ENCODE measurements at places on chromosomes 1 and 21.

GRCh38 chr1:109570414-109570813 lies 22.0 kb downstream of the GNAI3 start:
- no peaks in the 10 kb centered on the region for H3K27me3 ChIP-seq
- H3K27ac ChIP-seq, result no peak overlapping the region
- no peak overlapping the region for H3K4me3 ChIP-seq
- no peaks in the 10 kb centered on the region for H3K4me1 ChIP-seq
- no peaks in the 10 kb centered on the region for H3K36me3 ChIP-seq

DNA sequence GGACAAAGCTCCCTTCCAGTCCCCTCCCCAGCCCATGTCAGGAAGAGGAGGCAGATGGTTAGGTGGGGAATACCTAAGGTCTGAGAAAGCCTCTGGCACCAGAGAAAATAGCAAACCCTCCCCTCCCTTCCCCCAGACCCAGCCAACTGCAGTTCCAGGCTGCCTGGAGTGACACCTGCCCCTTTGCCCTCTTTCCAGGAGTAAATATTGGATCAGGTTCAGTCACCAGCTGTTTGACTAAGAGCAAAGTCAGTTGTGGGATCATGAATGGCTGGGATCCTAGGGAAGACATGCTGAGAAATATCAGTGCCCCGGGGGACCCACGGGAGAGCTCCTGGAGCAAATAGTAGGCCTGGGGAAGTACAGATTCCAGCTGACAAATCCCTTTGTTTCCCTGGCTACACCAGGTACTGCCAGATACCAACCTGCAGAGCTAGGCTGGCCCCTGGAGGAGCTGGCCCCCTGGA lies 12.2 kb upstream of the CDK18 start:
- H3K27me3 ChIP-seq, result no peaks in the 10 kb centered on the region
- DNase-seq, result no peak
- no peak overlapping the region for H3K27ac ChIP-seq
- H3K36me3 ChIP-seq, result no peaks in the 10 kb centered on the region
- no peak overlapping the region for H3K4me3 ChIP-seq

GRCh38 chr1:57831624-57832023 lies 407.8 kb upstream of the DAB1 start:
- H3K4me3 ChIP-seq, result no peak overlapping the region
- H3K27ac ChIP-seq, result no peak overlapping the region
- DNase-seq, result no peak

GRCh38 chr1:16009678-16010077 lies 5.6 kb downstream of the SRARP start:
- H3K27ac ChIP-seq, result no peak overlapping the region
- H3K4me1 ChIP-seq, result peaks cover 11% of the 10 kb centered on the region
- H3K36me3 ChIP-seq, result no peaks in the 10 kb centered on the region
- no peak for DNase-seq
- H3K4me3 ChIP-seq, result no peak overlapping the region

- H3K36me3 ChIP-seq, result no peaks in the 10 kb centered on the region
- H3K27ac ChIP-seq, result no peak overlapping the region
- no peaks in the 10 kb centered on the region for H3K4me1 ChIP-seq
- no peaks in the 10 kb centered on the region for H3K27me3 ChIP-seq
- H3K4me3 ChIP-seq, result no peak overlapping the region
Observed at GRCh38 chr21:46116189-46116775, 18.4 kb downstream of the COL6A2 start.

- H3K4me3 ChIP-seq, result no peak overlapping the region
- H3K4me1 ChIP-seq, result no peaks in the 10 kb centered on the region
- H3K27me3 ChIP-seq, result no peaks in the 10 kb centered on the region
- H3K27ac ChIP-seq, result no peak overlapping the region
- DNase-seq, result no peak
Observed at GRCh38 chr1:41812051-41812450, 106.7 kb downstream of the HIVEP3 start.

DNA sequence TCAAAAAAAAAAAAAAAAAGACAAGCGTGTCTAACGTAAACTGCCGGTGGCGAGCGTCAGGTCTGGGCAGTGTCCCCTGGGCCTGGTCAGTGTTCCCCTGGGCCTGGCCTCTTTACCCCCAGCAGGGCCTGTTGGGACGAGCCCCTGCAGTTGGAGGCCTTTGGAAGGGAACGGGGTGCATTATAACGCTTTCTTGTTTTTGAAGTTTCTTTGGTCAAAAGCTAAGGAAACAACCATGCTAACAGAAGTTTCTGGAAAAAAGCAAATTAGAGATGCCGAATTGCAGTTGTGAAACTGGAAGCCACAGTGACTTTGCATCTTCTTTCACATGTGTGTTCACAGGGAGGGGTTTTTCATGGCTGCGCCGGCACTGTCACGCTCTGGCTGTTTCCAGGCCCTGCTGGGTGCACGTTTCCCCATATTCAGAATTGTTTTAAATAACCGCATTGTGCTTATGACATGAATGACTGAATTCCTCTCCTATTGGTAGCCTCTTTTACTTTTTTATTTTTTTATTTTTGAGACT lies 16.0 kb downstream of the RRP1 start:
- no peak overlapping the region for H3K4me3 ChIP-seq
- peaks cover 20% of the 10 kb centered on the region for H3K36me3 ChIP-seq
- no peaks in the 10 kb centered on the region for H3K4me1 ChIP-seq
- no peak for DNase-seq
- no peak overlapping the region for H3K27ac ChIP-seq

GRCh38 chr1:204754821-204755220 lies 69.3 kb upstream of the LRRN2 start:
- H3K27me3 ChIP-seq, result no peaks in the 10 kb centered on the region
- no peak overlapping the region for H3K4me3 ChIP-seq
- no peak overlapping the region for H3K27ac ChIP-seq

DNA sequence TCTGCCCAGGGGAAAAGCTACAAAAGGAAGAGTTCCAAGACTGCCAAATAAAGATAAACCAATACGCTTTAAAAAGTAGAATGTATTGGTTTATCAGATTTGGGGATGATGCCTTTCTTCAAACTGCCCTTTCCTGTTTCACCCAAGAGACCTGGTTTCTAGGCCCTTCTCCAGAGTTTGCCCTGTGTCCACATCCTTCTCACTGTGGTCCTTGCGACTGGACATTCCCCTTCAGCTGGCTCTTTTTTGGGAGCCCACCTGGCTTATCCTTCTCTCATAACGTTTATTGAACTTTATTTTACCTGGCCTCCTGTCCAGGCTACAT lies 490 bp upstream of the CZIB start:
- H3K27ac ChIP-seq, result peak overlapping the region; percentile 93
- H3K4me1 ChIP-seq, result no peaks in the 10 kb centered on the region
- H3K4me3 ChIP-seq, result peak overlapping the region; percentile 92
- H3K27me3 ChIP-seq, result no peaks in the 10 kb centered on the region
- H3K36me3 ChIP-seq, result no peaks in the 10 kb centered on the region

GRCh38 chr1:155128755-155129473 lies 1.2 kb downstream of the EFNA1 start:
- no peaks in the 10 kb centered on the region for H3K4me1 ChIP-seq
- peaks cover 43% of the 10 kb centered on the region for H3K36me3 ChIP-seq
- DNase-seq, result peak; percentile 63
- peak overlapping the region; percentile 100 for H3K27ac ChIP-seq
- H3K4me3 ChIP-seq, result peak overlapping the region; percentile 84
- no peaks in the 10 kb centered on the region for H3K27me3 ChIP-seq

DNA sequence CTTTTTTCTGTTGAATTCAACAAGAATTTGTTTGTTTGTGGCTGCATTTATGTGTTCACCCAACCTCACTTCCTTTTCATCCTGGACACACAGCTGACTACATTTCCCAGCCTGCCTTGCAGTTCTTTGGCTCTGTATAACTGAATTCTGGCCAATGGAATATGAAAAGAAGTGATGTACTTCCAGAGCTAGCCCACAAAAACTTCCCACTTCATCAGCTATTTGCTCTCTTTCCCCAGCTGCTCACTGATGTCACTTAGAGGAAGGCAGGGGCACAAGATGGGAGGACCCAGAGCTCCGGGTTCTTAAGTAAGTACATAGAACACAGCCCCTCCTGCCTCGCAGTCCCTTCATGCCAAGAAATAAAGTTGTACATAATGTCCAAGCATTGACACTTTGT lies 235.0 kb upstream of the FGGY start:
- H3K27me3 ChIP-seq, result no peaks in the 10 kb centered on the region
- H3K27ac ChIP-seq, result peak overlapping the region; percentile 53
- H3K4me1 ChIP-seq, result no peaks in the 10 kb centered on the region
- H3K36me3 ChIP-seq, result no peaks in the 10 kb centered on the region
- DNase-seq, result no peak

DNA sequence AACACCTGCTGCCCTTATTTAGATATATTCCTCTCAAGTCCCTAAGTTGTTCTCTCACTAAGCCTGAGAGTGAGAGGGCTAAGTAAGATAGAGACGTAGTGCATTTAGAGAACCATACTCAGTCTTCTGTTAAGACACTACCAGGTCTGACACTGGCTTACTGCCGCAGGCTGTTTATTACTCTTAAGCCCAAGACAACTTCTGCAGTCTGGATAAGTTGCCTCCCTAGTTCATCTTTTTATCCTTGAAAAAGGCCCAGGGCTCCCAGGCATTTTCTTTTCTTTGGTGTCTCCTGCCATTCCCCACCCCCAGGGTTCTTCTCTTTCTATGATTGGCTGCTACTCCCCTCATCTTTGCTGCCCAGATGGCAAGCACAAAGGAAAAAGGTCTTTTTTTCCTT lies 38.7 kb downstream of the CACHD1 start:
- no peak for DNase-seq
- H3K4me3 ChIP-seq, result no peak overlapping the region
- H3K4me1 ChIP-seq, result no peaks in the 10 kb centered on the region
- H3K27ac ChIP-seq, result no peak overlapping the region
- no peaks in the 10 kb centered on the region for H3K27me3 ChIP-seq

GRCh38 chr1:22236166-22236565 lies 93.3 kb upstream of the WNT4 start:
- no peak for DNase-seq
- no peak overlapping the region for H3K4me3 ChIP-seq
- no peaks in the 10 kb centered on the region for H3K27me3 ChIP-seq
- no peaks in the 10 kb centered on the region for H3K4me1 ChIP-seq

DNA sequence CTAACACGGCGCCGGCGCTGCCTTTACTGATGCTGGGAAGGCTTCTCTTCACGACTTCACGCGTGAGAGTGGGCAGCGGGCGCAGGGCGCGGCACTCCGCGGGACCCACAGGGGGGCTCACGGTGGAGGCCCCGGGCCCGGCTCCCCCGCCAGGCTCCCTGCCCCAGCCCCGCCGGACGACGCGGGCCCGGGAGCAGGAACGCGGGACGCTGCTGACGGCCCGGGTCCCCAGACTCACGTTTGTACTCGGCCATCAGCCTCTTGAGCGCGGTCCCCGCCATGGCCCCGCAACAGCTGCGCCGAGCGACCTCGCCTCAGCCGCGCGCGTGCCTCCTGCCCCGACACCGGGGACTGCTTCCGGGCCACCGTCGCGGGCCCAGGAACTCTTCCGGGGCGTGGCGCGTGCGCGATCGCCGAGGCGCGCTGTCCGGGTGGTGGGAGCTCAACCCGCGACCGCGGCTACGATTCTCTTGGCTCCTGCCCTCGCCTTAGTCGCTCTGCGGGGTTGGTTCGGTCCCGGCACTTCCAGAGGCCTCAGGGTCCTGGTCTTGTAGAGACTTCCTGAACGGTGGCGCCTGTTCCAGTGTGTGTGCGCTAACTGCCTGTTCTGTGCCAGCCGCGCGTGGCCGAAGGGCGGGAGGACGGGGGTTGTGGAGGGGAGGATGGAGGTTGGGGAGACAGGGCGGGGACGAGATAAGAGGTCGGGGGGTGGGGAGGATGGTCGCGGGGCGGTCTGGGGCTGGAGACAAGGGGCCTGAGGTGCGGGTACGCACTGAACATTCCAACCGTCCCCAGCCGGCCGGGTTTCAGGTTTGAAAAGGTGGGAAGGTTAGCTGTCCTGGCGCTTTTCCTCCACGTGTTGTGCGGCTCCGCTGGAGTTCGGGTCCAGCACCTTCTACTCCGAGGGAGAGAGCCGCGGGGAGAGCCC lies at the start of gene UBE2G2:
UBE2G2 (minus strand) TSS at position 353 of the 928 bp plus-strand sequence; CDS start at position 281, 72 bp downstream.
- H3K27ac ChIP-seq, result peak within 1 kb of the TSS; percentile 37
- peak; percentile 87 for DNase-seq
- peak within 1 kb of the TSS; percentile 87 for H3K4me3 ChIP-seq
- peaks cover 9% of the 10 kb centered on the region for H3K36me3 ChIP-seq
- H3K4me1 ChIP-seq, result peaks cover 11% of the 10 kb centered on the region

DNA sequence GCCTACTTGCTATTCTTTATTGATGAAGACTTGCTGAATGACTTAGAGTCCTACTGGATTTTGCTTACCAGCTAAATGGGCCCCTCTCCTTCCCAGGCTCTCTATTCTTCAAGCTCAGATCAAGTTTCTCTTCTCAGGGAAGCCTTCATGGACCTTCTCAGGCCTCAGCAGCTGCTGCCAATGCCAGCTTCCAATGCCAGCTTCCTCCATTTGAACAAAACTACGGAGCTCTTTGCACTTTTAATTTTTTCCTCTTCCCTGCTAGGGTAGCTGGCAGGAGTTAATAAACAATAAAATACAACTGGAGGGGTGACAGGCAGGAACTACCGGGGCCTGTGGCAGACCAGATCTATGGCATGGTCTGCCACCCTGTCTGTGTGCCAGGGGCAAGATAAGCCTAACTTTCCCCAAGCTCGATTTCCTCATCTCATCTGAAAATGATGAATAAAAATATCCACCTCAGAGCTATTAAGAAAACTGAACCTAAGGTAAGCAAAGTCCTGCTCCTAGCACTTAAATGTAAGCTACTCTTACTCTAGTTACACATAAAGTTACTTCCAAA lies 995 bp upstream of the IPO13 start:
- H3K27me3 ChIP-seq, result no peaks in the 10 kb centered on the region
- no peaks in the 10 kb centered on the region for H3K4me1 ChIP-seq
- no peaks in the 10 kb centered on the region for H3K36me3 ChIP-seq

GRCh38 chr1:75908717-75909152 lies 23.5 kb downstream of the ASB17 start:
- no peaks in the 10 kb centered on the region for H3K27me3 ChIP-seq
- no peaks in the 10 kb centered on the region for H3K4me1 ChIP-seq
- no peak for DNase-seq
- no peak overlapping the region for H3K4me3 ChIP-seq
- no peak overlapping the region for H3K27ac ChIP-seq

- DNase-seq, result peak; percentile 91
- H3K27ac ChIP-seq, result peak overlapping the region; percentile 84
- no peaks in the 10 kb centered on the region for H3K27me3 ChIP-seq
- peaks cover 44% of the 10 kb centered on the region for H3K4me1 ChIP-seq
- H3K36me3 ChIP-seq, result no peaks in the 10 kb centered on the region
Observed at GRCh38 chr1:207752456-207752998, 673 bp downstream of the CD46 start.

GRCh38 chr1:65021795-65022194 lies 55.4 kb upstream of the JAK1 start:
- no peak for DNase-seq
- no peaks in the 10 kb centered on the region for H3K27me3 ChIP-seq
- no peaks in the 10 kb centered on the region for H3K36me3 ChIP-seq
- no peak overlapping the region for H3K4me3 ChIP-seq
- no peak overlapping the region for H3K27ac ChIP-seq

GRCh38 chr1:95974586-95974985 lies 740.6 kb downstream of the RWDD3 start:
- no peak overlapping the region for H3K4me3 ChIP-seq
- no peak overlapping the region for H3K27ac ChIP-seq
- H3K36me3 ChIP-seq, result no peaks in the 10 kb centered on the region
- no peaks in the 10 kb centered on the region for H3K4me1 ChIP-seq
- DNase-seq, result no peak
- H3K27me3 ChIP-seq, result no peaks in the 10 kb centered on the region

GRCh38 chr1:205630651-205631009 lies 1.2 kb downstream of the ELK4 start:
- no peaks in the 10 kb centered on the region for H3K36me3 ChIP-seq
- peak overlapping the region; percentile 94 for H3K27ac ChIP-seq
- DNase-seq, result no peak
- no peaks in the 10 kb centered on the region for H3K27me3 ChIP-seq

- H3K4me1 ChIP-seq, result peaks cover 4% of the 10 kb centered on the region
- no peaks in the 10 kb centered on the region for H3K27me3 ChIP-seq
- peaks cover 5% of the 10 kb centered on the region for H3K36me3 ChIP-seq
- DNase-seq, result no peak
Observed at GRCh38 chr1:11100149-11100493, 452 bp upstream of the EXOSC10 start.

Data from right lobe of liver (tissue), 6 donors.